ENCODE measurements at places on chromosomes 12 and 14.

- no peak for DNase-seq
Observed at GRCh38 chr12:124625867-124626675, 58.7 kb upstream of the NCOR2 start.

DNA sequence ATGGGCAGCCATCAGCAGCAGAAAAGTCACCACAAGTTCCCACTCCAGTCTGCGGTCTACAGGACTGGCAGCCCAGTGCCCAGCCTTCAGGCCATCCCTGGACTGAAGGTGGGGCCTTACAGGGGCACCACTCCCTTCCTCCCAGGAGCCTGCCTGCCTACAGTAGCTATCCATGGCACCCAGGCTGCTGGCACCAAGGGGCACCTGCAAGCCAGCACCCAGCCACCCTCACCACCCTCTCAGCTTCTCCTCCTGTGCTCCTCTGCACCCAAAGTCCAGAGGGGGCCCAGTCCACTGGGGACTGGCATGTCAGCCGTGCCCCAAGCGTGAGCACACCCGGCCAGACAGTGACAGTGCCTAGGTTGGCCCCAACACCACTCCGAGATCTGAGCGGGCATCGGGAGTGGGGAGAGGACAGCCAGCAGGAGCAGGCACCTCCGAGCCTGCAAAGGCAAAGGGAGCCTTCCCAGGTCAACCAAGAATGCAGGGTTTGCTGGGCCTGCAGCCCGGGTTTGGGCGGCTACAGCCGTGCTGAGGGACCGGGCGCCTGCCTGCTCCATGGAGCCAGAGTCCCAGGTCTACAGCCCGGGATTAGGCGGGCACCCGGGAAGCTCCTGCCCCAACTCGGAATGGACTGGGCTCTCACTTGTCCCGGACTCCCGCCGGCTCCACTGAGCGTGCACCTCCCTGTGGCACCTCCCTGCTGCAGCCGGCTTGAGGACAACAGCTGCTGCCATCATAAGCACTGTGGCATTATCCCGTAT is 8.1 kb upstream of the OR6C65 start:
- no peak for DNase-seq

DNA sequence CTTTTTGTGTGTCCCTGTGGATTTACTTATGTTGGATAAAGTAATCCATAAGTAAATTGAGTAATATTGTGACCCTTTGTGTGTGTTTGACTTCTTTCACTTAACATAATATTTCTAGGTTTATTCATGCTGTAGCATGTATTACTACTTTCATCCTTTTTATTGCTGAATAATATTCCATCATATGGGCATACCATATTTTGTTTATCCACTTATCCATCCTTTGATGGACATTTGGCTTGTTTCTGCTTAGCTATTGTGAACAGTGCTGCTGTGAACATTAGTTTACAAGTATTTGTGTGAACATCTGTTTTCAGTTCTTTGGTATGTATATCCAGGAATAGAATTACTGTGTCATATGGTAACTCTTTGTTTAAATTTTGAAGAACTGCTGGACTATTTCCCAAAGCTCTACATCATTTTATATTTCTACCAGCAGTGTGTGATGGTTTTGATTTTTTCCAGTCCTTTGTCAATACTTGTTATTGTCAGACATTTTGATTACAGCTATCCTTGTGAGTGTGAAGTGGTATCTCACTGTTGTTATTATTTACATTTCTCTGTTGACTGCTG is 25.2 kb downstream of the G2E3 start:
- DNase-seq: no peak

- no peak for DNase-seq
Observed at GRCh38 chr14:102645746-102646440, 53.4 kb downstream of the RCOR1 start.

DNA sequence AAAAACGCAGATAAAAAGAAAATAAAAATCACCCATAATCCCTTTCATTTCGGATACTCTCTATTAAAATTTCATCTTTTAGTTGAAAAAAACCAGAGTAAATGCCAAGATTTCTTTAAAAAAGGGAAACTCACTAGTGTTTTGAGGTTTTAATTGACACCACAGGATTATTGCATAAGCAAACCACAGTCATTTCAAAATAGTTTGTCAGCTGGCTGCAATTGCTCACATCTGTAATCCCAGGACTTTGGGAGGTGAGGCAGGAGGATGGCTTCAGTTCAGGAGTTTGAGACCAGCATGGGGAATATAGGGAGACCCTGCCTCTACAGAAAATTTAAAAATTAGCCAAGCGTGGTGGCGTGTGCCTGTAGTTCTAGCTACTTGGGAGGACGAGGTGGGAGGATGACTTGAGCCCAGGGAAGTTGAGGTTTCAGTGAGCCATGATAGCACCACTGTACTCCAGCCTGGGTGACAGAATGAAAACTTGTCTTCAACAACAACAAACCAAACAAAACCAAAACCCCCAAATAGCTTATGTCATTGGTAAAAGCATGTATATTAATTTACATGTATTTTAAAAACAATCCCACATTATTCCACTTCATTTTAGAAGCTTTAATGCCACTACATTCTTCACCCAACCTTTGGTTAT is 48.8 kb downstream of the SYNE2 start:
- no peak for DNase-seq

- no peak for DNase-seq
Observed at GRCh38 chr12:65784289-65785015, 39.8 kb upstream of the HMGA2 start.

DNA sequence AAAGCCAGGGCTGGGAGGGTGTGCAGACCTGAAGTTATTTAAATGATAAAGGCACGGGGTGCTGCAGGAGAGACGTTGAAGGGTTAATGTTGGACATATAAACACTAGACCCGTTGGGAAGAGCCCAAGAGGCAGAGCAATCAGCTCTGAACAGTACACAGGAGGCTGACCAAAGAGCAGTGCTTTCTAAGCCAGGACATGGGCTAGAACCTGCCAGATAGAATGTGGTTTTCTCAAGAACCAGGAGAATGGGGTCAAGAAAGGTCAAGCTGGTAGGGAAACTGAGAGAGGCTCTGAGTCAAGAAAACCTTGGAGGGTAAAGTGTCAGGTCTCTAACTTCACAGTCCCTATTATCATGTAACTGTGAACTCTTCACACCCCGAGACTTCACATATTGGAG is 143.2 kb upstream of the EEA1 start:
- no peak for DNase-seq

GRCh38 chr12:84995641-84996040 is 40.4 kb downstream of the TSPAN19 start:
- no peak for DNase-seq

DNA sequence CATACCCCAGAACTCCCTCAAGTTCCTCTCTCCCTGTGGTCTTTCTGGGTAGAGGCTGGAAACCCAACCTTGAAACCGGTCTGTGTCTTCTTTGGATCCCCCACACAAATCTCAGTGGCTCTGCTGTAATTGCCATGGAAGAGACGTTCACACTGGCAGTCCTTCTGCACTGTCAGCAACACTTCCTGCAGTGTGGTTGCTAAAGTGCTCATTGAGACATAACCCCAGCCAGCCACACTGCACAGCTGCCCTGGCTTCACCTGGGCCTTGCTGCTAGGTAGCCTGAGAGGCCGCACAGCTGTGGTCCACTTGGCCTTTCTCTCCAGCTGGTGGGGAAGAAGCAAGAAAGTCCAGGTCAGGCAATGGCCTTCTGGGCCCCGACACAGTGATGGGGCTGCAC is 2.4 kb downstream of the GZMH start:
- DNase-seq: no peak

DNA sequence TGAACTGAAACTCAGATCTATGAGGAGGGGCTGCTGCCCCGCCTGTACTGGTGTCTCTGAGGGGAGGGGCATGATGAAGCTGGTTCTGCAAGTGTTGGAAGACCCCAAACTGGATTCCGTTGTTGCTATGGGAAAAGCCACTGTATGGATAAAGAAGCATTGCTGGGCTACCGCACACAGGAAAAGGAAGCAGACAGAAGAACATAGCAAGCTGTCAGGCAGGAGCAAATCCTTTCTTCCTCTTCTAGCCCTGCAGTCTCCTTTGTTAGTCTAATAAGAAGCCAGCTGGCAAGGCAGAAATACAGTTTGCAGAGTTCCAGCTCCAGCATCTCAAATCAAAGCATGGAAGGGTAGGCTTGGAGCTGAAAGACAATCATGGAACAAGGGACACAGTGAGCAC is 26.3 kb upstream of the NR1H4 start:
- DNase-seq: no peak

DNA sequence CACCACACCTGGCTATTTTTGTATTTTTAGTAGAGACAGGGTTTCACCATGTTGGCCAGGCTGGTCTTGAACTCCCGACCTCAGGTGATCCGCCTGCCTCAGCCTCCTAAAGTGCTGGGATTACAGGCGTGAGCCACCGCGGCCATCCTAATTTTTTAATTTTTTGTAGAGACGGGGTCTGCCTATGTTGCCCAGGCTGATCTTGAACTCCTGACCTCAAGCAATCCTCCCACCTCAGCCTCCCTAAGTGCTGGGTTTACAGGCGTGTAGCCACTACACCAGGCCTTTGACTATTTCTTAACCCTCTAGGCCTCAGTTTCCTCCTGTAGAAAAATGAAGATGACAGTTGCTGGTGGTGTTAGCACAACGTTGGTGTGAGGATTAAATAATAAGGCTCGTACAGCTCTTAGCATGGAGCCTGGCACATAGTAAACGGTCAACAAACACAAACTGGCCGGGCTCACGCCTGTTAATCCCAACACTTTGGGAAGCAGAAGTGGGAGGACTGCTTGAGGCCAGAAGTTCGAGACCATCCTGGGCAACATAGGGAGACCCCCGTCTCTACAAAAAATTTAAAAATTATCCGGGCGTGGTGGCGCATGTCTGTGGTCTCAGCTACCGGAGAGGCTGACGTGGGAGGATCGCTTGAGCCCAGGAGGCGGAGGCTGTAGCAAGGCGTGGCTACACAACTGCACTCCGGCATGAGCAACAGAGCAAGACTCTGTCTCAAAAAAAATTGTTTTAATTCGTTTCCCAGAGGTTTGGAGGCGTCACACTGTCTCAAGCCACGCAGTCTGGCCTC is 979 bp downstream of the DDX54 start:
- no peak for DNase-seq

- no peak for DNase-seq
Observed at GRCh38 chr12:121219353-121219986, 9.5 kb downstream of the P2RX4 start.

DNA sequence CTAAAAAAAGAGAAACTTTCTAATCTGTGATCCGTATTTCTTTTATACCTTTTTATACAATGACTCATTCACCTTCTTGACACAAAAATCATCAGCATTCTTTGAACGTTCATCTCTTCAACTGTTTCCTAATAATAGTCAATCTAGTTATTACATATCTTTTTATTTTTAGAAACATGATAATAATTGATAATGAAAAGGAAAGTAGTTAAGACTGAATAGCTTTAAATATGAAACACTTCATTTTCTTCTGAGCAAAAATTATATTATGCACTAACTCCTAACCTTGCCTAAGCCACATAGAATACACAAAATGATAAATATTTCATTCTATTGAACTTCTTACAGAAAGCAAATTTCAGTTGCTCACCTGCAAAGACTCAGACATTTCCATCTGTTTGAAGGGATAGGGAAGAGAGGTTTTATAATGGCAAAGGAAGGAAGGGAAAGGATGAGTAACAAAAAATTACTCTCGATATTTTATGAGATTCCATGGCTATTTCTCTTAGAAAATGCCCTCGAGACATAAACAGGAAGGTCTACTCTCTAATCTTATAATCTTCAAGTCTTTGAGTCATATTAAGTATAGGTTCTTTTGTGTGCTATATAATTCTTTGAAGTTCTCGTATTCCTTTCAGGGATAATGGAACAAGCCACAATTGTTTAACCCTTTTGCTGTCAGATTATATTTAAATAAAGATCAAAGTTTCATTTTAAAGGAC is 7.5 kb upstream of the KLHL42 start:
- no peak for DNase-seq

GRCh38 chr12:94133964-94134795 is 14.2 kb upstream of the PLXNC1 start:
- DNase-seq: no peak

DNA sequence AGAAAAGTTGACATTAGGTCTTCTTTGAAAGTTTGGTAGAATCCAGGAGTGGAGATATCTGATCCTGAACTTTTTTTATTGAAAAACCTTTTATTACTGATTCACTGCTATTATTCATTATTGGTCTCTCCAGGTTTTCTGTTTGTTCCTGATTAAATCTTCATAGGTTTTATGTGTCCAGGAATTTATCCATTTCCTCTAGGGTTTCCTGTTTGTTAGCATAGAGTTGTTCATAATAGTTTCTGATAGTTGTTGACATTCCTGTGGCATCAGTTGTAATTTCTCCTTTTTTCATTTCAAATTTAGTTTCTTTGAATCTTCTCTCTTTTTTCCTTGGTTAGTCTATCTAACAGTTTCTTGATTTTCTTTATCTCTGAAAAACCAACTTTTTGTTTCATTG is 370.3 kb downstream of the SLC6A15 start:
- no peak for DNase-seq

GRCh38 chr12:5230156-5230555 is 186.5 kb downstream of the KCNA5 start:
- no peak for DNase-seq

DNA sequence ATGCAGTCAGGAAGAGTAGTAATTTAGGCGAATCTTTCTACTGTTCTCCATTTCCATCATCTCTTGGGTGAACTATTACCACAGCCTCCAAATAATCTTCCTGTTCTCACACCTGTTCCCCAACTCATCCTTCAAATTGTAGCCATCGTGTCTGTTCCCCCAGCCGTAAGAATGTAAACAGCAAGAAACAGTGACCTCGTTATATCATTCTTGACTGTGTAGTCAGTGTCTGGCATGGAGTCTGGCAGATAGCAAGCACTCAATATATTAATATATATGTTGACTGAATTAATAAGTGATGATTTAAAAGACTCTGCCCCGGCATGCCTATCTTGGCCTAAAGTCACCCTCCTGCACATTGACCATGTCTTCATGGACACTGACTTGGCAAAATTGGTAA is 20.3 kb downstream of the PDE6H start:
- no peak for DNase-seq

- DNase-seq: no peak
Observed at GRCh38 chr12:28998662-28999120, 150.4 kb upstream of the FAR2 start.

- no peak for DNase-seq
Observed at GRCh38 chr12:25684070-25684469, 131.0 kb upstream of the LMNTD1 start.

- no peak for DNase-seq
Observed at GRCh38 chr14:57375156-57375555, 15.2 kb upstream of the NAA30 start.

GRCh38 chr14:47524524-47524923 is 150.9 kb downstream of the MDGA2 start:
- DNase-seq: no peak

DNA sequence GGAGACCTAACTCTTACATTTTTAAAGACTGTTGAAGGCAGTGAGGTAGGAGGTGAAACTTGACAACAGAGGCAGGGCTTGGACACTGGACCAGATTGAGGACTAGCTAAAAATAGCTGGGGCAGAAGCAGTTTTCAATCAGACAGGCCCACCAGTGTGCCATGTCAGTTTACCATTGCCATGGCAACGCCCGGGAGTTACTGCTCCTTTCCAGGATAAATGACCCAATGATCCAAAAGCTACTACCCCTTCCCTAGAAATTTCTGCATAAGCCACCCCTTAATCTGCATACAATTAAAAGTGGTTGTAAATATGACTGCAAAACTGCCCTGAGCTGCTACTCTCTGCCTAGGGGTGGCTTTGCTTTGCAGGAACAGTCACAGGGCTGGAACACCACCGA is 53.2 kb upstream of the PKP2 start:
- no peak for DNase-seq

GRCh38 chr12:104414581-104415341 is 42.0 kb upstream of the CHST11 start:
- no peak for DNase-seq
